ENCODE measurements at places on chromosomes 7 and 10.

DNA sequence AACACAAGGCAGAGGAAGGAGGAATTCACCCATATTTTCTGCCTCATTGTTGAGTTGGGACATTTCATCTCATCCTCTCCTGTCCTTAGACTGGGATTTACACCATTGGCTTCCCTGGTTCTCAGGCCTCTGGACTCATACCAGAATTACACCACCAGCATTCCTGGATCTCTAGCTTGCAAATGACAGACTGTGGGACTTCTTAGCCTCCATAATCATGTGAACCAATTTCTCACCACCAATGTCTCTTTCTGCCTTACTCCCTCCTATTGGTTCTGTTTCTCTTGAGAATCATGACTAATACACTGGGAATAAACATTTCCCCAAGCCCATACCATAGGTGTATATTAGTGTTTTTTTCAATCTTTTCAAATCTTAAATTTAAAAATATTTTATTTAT, 2.9 kb upstream of the ZNF33A start:
- peaks cover 20% of the 10 kb centered on the region for H3K4me1 ChIP-seq
- H3K27ac ChIP-seq = no peak overlapping the region
- no peak overlapping the region for H3K4me3 ChIP-seq

GRCh38 chr7:116912269-116912909, 40.9 kb upstream of the ST7 start:
- no peaks in the 10 kb centered on the region for H3K4me1 ChIP-seq
- no peak overlapping the region for H3K4me3 ChIP-seq
- H3K27ac ChIP-seq = no peak overlapping the region
- DNase-seq = no peak
- no peaks in the 10 kb centered on the region for H3K27me3 ChIP-seq

DNA sequence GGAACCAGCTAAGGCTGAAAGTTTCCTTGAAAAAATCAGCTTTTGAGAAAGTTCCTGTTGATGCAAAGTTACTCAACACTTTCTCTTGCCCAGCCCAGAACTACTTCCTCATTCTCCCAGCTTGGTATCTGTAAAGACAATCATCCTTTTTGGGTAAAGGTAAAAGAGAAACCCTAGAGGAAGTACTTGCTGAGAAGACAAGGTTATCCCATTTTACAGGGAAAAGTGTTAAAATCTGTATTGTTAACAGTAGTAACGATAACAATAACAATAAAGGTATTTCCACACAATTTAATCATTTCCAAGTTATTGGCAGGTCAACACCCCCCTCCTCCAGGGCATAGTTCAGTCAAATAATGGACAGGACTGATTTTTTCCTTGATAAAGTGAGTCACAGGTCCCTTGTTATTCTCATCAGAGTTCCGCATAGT, 2.4 kb downstream of the ALOX5 start:
- H3K27me3 ChIP-seq = peaks cover 38% of the 10 kb centered on the region
- H3K4me3 ChIP-seq = no peak overlapping the region
- no peak for DNase-seq
- H3K27ac ChIP-seq = no peak overlapping the region
- peaks cover 27% of the 10 kb centered on the region for H3K4me1 ChIP-seq

- no peak overlapping the region for H3K27ac ChIP-seq
- H3K4me1 ChIP-seq = no peaks in the 10 kb centered on the region
- H3K4me3 ChIP-seq = no peak overlapping the region
- no peak for DNase-seq
Observed at GRCh38 chr7:15862781-15863165, 176.3 kb upstream of the MEOX2 start.

DNA sequence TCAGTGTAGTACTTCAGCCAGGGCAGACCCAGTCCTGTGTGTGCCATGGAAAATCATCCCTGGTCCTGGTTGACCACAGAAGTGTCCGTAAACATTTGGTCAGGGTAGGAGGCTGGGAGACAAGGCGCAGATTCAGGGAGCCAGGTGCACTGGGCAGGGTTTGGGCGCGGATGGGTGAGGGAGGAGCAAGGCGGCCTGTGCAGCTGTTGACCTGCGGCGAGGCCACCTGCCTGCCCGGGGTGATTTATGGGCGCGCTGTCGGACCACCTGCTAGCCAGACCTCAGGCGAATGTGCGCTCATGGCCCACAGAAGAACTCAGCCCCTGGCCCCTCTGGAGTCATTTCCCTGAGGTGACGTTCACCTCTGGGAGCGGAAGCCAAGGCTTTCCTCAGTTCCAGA, 6.6 kb downstream of the SFRP5 start:
- H3K4me1 ChIP-seq = peaks cover 5% of the 10 kb centered on the region
- H3K27ac ChIP-seq = no peak overlapping the region
- no peak overlapping the region for H3K4me3 ChIP-seq
- H3K27me3 ChIP-seq = peaks cover 8% of the 10 kb centered on the region

GRCh38 chr7:2937701-2938513, 93.8 kb upstream of the GNA12 start:
- no peaks in the 10 kb centered on the region for H3K27me3 ChIP-seq
- peaks cover 78% of the 10 kb centered on the region for H3K36me3 ChIP-seq
- no peak overlapping the region for H3K27ac ChIP-seq
- H3K4me3 ChIP-seq = no peak overlapping the region
- no peak for DNase-seq

DNA sequence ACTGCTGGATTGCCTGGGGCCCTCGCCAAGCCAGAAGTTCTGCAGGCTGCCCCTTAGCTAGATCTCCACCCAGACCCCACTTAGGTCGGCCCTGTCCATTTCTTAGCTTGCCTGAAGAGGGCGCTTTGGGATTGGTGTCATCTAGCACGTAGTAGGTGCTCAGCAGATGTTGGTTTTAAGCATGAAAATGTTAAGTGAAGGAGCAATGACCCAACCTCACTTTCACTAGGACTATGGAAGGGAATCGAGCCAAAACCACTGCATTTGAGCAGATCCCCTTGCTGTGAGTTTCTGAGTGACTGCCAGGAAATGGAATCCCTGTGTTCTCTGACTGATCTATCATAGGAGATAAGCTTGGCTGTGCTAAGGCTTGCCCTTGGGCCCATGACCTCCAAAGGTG, 131.7 kb upstream of the EEPD1 start:
- no peak overlapping the region for H3K27ac ChIP-seq
- H3K36me3 ChIP-seq = no peaks in the 10 kb centered on the region
- no peak for DNase-seq
- H3K4me3 ChIP-seq = no peak overlapping the region

DNA sequence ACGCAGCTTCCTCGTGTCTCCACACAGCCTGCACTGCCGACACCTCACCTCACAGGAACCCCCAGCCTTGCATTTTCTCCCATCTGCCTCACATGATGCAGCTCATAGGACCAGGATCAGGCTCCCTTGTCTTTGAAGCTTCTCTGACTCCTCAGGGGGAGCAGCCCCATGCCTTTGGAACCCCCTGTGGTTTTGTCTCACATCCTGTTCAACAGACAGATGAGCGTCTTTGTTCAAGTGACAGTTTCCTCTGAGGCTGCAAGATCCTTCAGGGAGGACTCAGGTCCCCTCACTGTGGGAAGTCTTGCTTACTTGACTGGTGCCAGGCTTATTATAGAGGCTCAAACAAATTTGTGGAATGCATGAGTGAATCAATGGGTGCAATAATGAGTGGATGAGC, 667.1 kb downstream of the INHBA start:
- no peaks in the 10 kb centered on the region for H3K27me3 ChIP-seq
- no peak for DNase-seq
- no peaks in the 10 kb centered on the region for H3K36me3 ChIP-seq
- no peak overlapping the region for H3K4me3 ChIP-seq

DNA sequence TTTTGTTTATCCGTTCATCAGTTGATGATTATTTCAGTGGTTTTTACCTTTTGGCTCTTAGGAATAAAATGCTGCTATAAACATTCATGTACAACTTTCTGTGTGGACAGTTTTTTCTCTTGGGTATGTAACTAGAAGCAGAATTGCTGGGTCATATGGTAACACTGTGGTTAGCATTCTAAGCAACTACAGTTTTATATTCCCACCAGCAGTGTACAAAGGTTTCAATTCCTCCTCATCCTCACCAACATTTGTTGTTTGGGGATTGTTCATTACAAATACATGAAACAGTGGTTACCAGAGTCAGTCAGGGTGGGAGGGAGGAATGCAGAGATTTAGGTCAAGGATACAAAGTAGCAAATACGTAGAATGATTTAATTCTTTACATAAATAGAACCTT, 97.0 kb downstream of the NPSR1 start:
- no peak overlapping the region for H3K27ac ChIP-seq
- no peaks in the 10 kb centered on the region for H3K27me3 ChIP-seq
- H3K36me3 ChIP-seq = no peaks in the 10 kb centered on the region
- no peaks in the 10 kb centered on the region for H3K4me1 ChIP-seq

- H3K36me3 ChIP-seq = no peaks in the 10 kb centered on the region
- no peaks in the 10 kb centered on the region for H3K27me3 ChIP-seq
- DNase-seq = no peak
- H3K4me1 ChIP-seq = no peaks in the 10 kb centered on the region
- H3K4me3 ChIP-seq = no peak overlapping the region
Observed at GRCh38 chr10:66151346-66151745, 774.5 kb upstream of the LRRTM3 start.

- H3K4me3 ChIP-seq = no peak overlapping the region
- no peak overlapping the region for H3K27ac ChIP-seq
- no peaks in the 10 kb centered on the region for H3K36me3 ChIP-seq
- DNase-seq = peak; percentile 17
- no peaks in the 10 kb centered on the region for H3K4me1 ChIP-seq
- H3K27me3 ChIP-seq = peaks cover 14% of the 10 kb centered on the region
Observed at GRCh38 chr10:1266033-1266802, 210.0 kb downstream of the WDR37 start.

DNA sequence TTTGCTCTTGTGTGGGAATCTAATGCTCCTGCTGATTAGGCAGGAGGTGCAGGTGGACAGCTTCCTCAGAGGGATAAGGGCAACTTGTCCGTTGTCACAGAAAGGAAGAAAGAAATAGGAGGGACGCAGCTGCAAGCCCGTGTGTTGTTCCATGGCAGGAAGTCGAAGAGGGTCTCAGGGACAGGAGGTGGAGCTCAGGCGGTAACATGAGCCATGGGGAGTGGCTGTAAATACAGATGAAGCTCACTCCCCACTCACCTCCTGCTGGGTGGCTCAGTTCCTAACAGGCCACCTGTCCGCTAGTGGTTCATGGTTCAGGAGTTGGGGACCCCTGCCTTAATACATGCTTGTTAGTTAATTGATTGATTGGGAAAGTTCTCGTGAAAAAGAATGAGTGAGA, 101.7 kb upstream of the SFMBT2 start:
- H3K4me3 ChIP-seq = no peak overlapping the region
- peaks cover 41% of the 10 kb centered on the region for H3K36me3 ChIP-seq
- H3K4me1 ChIP-seq = peaks cover 79% of the 10 kb centered on the region
- no peaks in the 10 kb centered on the region for H3K27me3 ChIP-seq
- peak overlapping the region; percentile 67 for H3K27ac ChIP-seq
- DNase-seq = no peak

GRCh38 chr7:41003611-41003940, 699.3 kb downstream of the INHBA start:
- H3K36me3 ChIP-seq = no peaks in the 10 kb centered on the region
- no peak for DNase-seq
- H3K4me1 ChIP-seq = no peaks in the 10 kb centered on the region

GRCh38 chr7:39083781-39084180, 106.1 kb downstream of the POU6F2 start:
- no peak overlapping the region for H3K27ac ChIP-seq
- no peaks in the 10 kb centered on the region for H3K36me3 ChIP-seq
- DNase-seq = no peak
- H3K4me1 ChIP-seq = no peaks in the 10 kb centered on the region

GRCh38 chr7:71972534-71972933, 439.6 kb downstream of the CALN1 start:
- H3K4me3 ChIP-seq = no peak overlapping the region
- no peaks in the 10 kb centered on the region for H3K4me1 ChIP-seq
- no peak for DNase-seq

DNA sequence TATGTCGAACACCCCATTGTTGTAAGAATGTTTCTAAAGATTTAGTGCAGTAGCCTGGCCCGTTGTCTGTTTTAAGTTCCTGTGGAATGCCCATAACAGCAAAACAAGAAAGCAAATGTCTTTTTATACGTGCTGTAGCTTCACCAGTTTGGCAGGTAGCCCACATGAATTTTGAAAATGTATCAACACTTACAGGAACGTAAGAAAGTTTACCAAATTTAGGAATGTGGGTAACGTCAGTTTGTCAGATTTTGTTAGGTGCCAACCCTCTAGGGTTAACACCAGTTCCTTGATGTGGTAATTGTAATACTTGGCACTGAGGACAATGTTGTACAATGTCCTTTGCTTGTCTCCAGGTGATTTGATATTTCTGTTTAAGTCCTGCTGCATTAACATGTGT, 3.2 kb upstream of the GIMAP4 start:
- H3K27me3 ChIP-seq = no peaks in the 10 kb centered on the region
- H3K4me3 ChIP-seq = peak overlapping the region; percentile 44
- no peak for DNase-seq
- H3K36me3 ChIP-seq = peaks cover 51% of the 10 kb centered on the region

DNA sequence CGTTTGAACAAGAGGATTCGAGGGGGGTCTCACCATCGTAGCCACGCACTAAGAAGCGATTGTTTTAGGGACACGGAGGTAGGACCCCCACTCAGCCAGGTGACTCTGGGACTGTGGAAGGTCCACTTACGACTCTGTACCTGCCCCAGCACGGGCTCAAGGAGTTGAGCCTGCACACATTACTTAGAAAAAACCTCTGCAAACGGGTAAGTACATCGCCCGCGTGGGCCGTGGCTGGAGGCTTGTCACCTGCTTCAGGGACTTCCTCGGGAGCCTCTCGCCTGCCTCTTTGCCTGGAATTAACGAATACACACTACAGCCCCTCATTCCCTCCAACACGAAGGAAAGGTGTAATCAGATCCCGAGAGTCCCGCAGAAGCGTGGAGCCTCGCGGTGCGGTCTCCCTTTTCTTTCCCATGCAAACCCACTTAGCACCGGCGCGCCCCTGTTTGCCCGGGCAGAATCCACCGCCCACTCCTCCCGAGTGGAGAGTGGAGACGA, 826 bp downstream of the PODXL start:
- H3K27ac ChIP-seq = no peak overlapping the region
- H3K27me3 ChIP-seq = peaks cover 53% of the 10 kb centered on the region
- peak overlapping the region; percentile 61 for H3K4me3 ChIP-seq
- DNase-seq = peak; percentile 36
- peaks cover 16% of the 10 kb centered on the region for H3K4me1 ChIP-seq

GRCh38 chr10:132527339-132528063, 10.1 kb upstream of the INPP5A start:
- no peak overlapping the region for H3K27ac ChIP-seq
- no peak for DNase-seq
- H3K36me3 ChIP-seq = peaks cover 5% of the 10 kb centered on the region
- peaks cover 24% of the 10 kb centered on the region for H3K27me3 ChIP-seq
- no peaks in the 10 kb centered on the region for H3K4me1 ChIP-seq

DNA sequence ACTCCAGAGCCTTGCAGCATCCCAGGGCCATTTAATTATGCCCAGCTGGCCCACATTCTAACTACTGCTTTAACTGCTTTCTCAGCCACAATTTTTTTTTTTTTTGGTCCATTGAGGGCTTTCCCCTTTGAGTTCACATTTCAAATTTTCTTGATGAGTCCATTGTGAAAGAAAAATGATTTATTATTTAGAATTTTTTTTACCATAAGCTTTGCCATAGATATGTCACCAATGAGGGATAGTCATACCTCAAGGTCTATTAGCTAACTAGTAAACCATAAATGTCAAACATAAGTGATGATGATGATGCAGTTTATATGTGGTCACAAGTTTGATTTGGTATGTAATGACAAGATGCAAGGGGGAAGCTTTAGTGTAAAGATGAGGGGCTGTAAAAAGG, 282.9 kb downstream of the BICC1 start:
- no peak for DNase-seq
- H3K27me3 ChIP-seq = no peaks in the 10 kb centered on the region
- no peaks in the 10 kb centered on the region for H3K36me3 ChIP-seq

Measured in activated CD8-positive, alpha-beta T cell treated with anti-CD3 and anti-CD28 coated beads, Interleukin-2, amount 10 ng/mL, durations not matched to agents 7 days and 5 days (primary cell).